ENCODE measurements at places on chromosomes 6 and 20. TPM values are rescaled to one million over a fixed set of nuclear protein-coding genes. Genes with fewer than 3 reads are reported as not detected.

RIMS4 gene
- 0.16 TPM for total RNA-seq

C6orf120 gene
- 36.4 TPM for total RNA-seq

SYNGAP1 gene
- 5.2 TPM for total RNA-seq

SEMG1 gene
- total RNA-seq: not detected

RBBP8NL gene
- total RNA-seq: not detected

STMND1 gene
- not detected for total RNA-seq

IPCEF1 gene
- 0.47 TPM for total RNA-seq

B3GALT4 gene
- total RNA-seq: 13.6 TPM

WFDC5 gene
- total RNA-seq: not detected

CALHM6 gene
- not detected for total RNA-seq

GJA1 gene
- 120 TPM for total RNA-seq

HCRTR2 gene
- total RNA-seq: not detected

IL17F gene
- not detected for total RNA-seq

DDO gene
- 0.09 TPM for total RNA-seq

C6orf62 gene
- total RNA-seq: 42.3 TPM

PHACTR1 gene
- total RNA-seq: 0.34 TPM

LRRN4 gene
- not detected for total RNA-seq

FRMD1 gene
- total RNA-seq: not detected

EFCAB8 gene
- total RNA-seq: under 0.01 TPM

ARMH2 gene
- total RNA-seq: not detected

YIPF3 gene
- total RNA-seq: 172 TPM

TBC1D32 gene
- total RNA-seq: 10.1 TPM

C6orf58 gene
- not detected for total RNA-seq

TP53INP2 gene
- total RNA-seq: 3.6 TPM

CPNE5 gene
- total RNA-seq: 0.47 TPM

ARHGAP40 gene
- not detected for total RNA-seq

PXMP4 gene
- total RNA-seq: 4.7 TPM

SLC13A3 gene
- 2.2 TPM for total RNA-seq

VWA7 gene
- 0.86 TPM for total RNA-seq

ZBTB2 gene
- total RNA-seq: 7.9 TPM

HLA-E gene
- total RNA-seq: 187 TPM

CD83 gene
- total RNA-seq: 1.9 TPM

OXT gene
- total RNA-seq: not detected

ABHD16B gene
- not detected for total RNA-seq

CAPN11 gene
- total RNA-seq: under 0.01 TPM

PRICKLE4 gene
- not detected for total RNA-seq

SNAP25 gene
- total RNA-seq: 4.5 TPM

PABPC1L gene
- 6.8 TPM for total RNA-seq

GHRH gene
- not detected for total RNA-seq

PDSS2 gene
- 8.8 TPM for total RNA-seq

ANKEF1 gene
- 1.7 TPM for total RNA-seq

CDH4 gene
- 0.32 TPM for total RNA-seq

DPPA5 gene
- total RNA-seq: not detected

APOM gene
- total RNA-seq: 1.8 TPM

RIPOR2 gene
- total RNA-seq: 0.34 TPM

ADGRF1 gene
- total RNA-seq: not detected
